ENCODE measurements at places on chromosomes 3 and 15.

DNA sequence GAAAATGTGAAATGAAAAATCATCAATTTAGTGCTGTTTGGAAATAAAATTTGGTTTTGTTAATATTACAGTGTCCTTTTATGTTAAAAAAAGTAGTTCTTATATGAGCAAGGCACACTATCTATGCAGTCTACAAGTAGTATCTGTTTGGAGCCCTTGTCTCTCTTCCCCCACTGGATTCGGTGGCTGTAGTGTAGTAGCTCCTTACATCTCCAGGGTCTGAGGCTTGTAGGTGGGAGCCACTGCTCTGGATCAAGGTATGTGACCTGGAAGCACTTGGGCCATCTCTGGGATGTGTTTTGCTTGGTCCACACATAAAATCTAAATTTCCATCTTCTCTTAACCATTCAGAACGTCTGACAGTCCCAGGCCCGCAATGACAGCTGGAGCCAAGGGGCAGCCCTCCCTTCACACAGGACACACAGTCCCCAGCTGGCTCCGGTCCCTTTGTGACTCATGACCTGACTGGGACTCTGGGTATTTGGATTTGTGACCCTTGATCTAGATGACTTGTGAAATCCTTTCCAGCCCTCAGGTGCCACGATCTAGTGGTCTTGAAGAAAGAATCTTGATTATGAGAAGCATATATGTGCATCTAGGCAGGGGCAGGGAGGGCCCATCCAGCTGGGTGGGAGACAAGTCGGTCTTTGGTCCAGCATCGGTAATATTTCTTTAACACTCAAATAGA lies 80.0 kb downstream of the USP13 start:
- DNase-seq: no peak

GRCh38 chr3:20680990-20681628 lies 495.1 kb upstream of the SGO1 start:
- no peak for DNase-seq

DNA sequence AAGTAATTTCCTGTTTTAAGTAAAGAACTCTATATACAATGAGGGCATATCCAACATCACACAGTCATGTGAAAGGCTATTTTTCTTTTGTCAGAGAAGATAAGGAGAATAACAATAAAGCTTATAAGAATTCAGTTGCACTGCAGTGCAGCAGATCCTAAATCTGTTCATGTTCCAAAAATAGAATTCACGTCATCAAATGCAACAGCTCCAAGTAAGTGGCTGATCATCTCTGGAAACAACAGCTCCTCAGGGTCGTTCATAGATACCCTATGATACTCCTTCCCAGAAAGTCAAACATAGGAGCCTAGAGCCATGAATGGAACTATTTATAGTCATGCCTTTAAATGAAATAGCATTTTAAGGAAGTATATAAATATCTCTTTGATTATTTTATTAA lies 100.2 kb downstream of the FMN1 start:
- DNase-seq: no peak

DNA sequence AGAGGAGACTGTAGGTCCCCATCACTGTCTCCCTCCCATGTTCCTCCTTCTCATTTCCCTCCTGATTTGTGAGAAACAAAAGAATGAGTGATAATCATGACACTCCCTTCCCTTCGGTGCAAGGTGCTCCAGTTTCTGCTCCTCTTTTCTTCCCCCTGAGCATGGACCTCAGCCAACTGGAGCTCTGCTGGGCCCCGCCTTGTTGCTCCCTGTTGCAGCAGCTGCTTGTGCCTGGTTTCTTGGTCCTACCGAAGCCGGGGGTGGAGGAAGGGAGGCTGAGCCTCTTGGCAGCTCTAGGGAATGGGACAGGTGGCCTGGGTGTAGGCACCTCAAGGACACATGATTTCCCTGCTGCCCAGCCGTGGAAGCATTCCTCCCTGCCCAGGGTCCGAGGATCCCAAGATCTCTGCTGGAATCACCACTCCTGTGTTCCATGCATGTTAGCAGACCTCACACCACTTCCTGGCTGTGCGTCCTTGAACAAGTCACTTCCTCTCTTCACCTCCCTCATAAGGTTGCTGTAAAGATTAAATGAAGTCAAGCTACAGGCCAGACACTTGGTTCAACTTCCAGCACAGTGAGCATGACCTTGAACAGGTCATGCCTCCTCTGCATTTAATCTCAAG lies 131.6 kb upstream of the ABHD17C start:
- DNase-seq: no peak

DNA sequence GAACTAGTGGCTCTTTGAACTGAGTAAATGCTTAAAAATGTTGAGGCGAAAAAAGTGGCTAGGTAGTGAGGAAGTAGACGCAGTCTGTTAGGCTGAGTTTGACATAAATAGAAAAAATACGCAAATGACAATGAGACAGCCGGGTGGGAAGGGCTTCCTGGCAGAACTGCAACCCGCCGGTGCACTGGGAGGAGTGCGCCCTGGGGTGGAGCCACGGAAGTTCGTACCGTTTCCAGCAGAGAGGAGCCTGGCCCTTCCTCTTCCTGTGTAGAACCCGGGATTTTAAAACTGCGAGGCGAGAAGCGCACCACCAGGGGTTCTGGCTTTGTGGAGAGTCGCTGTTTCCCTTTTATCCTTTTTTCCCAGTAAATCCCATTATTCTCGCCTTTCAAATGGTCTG lies 602.6 kb downstream of the PYDC2 start:
- no peak for DNase-seq

GRCh38 chr3:195258449-195259153 lies 12.4 kb downstream of the XXYLT1 start:
- no peak for DNase-seq

GRCh38 chr15:39535466-39535865 lies 45.4 kb upstream of the THBS1 start:
- DNase-seq: no peak

- DNase-seq: no peak
These were observed 4.6 kb downstream of the GLCE start for GRCh38 chr15:69164807-69165636.

- DNase-seq: no peak
These were observed 23.9 kb upstream of the PLSCR4 start for GRCh38 chr3:146274833-146275232.

DNA sequence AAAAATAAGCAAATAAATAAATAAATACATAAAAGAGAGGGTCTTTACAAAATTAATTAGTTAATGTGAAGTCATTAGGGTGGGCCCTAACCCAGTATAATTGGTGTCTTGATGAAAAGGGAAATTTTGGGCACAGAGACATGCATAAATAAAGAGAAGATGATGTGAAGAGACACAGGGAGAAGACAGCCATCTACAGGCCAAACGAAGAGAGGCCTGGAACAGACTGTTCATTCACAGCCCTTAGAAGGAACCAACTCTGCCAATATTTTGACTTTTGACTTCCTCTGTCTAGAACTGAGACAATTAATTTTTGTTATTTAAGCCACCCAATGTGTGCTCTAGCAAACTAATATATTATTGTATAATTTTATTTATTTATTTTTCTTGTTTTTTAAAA lies 29.6 kb upstream of the SELENOK start:
- DNase-seq: no peak

GRCh38 chr15:39235084-39235795 lies 345.6 kb upstream of the THBS1 start:
- DNase-seq: no peak

- no peak for DNase-seq
These were observed 108.3 kb upstream of the FGF7 start for GRCh38 chr15:49314716-49315115.

GRCh38 chr3:88031642-88032077 lies 27.1 kb downstream of the CGGBP1 start:
- no peak for DNase-seq

GRCh38 chr3:195307711-195308110 lies 36.8 kb upstream of the XXYLT1 start:
- DNase-seq: no peak

- DNase-seq: no peak
These were observed 214.1 kb downstream of the NECTIN3 start for GRCh38 chr3:111285694-111286093.

Data from activated naive CD8-positive, alpha-beta T cell treated with anti-CD3 and anti-CD28 coated beads, Interleukin-2, amount 50 U/mL, for 24 hours (primary cell).